ENCODE measurements at places on chromosomes 11 and 22. TPM values are rescaled to one million over a fixed set of nuclear protein-coding genes. Genes with fewer than 3 reads are reported as not detected.

MOV10L1 gene
- total RNA-seq: 1.0 TPM

SERHL2 gene
- total RNA-seq: 10.3 TPM

SLC35E4 gene
- 10.0 TPM for total RNA-seq

ELFN2 gene
- under 0.01 TPM for total RNA-seq

CRYBB3 gene
- total RNA-seq: not detected

UBQLN3 gene
- total RNA-seq: 0.15 TPM

KCNQ1OT1 gene
- 5.0 TPM for total RNA-seq

CASP5 gene
- total RNA-seq: not detected

BATF2 gene
- 1.0 TPM for total RNA-seq

OR2AG1 gene
- total RNA-seq: not detected

OR10A2 gene
- not detected for total RNA-seq

OR2D2 gene
- 0.29 TPM for total RNA-seq

SMTNL1 gene
- total RNA-seq: not detected

APOL5 gene
- total RNA-seq: not detected

OR4D6 gene
- not detected for total RNA-seq

PRR5 gene
- 26.0 TPM for total RNA-seq

CCDC89 gene
- 6.0 TPM for total RNA-seq

UCP3 gene
- total RNA-seq: 0.33 TPM

SYT13 gene
- not detected for total RNA-seq

OR10G4 gene
- not detected for total RNA-seq

Measured in smooth muscle cell of trachea (primary cell).